ENCODE measurements at places on chromosomes 6 and 20. TPM values are rescaled to one million over a fixed set of nuclear protein-coding genes. Genes with fewer than 3 reads are reported as not detected.
A peak's percentile ranks its signal among the peaks of the same experiment; 100 is the strongest.

GRCh38 chr6:154292066-154292465, 64.5 kb downstream of the IPCEF1 start:
- no peak for DNase-seq

Gene RSPO4
- total RNA-seq, result not detected

DNA sequence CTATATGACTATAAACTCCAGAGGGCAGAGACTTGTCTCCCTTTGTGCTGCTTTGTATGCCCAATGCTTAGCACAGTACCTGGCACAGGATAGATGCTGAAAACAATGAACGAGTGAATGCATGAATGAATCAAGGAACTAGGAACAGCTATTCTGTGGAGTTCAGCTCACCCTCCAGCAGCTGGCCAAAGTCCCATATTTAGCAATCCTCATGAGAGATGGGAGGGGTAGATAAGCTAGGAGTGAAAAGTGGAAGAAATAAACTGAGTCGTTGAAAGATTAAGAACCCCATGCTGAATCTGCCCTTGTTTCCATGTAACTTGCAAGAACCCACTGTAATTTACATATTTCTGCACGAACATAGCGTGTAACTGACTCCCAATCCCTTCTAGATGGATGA, 106.5 kb downstream of the MAFB start:
- DNase-seq, result no peak

DNA sequence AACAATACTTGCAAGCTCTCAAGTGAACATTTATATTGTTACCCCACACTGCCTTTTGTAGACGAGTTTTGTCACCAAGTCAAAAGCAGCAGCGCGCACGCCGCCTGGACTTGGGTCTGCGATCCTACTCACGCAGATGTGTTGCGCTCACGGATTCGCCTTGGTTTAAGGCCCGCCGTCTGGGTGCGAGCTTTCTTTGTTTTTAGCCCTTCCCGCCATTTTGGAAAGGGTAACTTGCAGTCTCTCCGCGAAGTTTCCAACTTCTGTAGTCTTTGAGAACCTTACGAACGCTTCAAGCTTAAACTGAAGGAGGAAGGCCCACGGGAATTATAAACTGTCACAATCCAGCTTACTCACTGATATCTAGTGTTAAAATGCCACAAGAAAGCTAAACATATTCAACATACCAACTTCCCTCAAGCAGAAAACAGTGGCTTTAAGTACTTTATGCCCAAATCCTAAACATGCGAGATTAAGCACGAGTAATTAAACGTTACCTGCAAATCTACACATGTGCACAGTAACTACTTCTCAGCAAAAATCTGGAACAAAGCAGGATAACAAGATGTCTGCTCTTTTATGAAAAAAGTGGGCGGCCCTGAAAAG, 80.4 kb upstream of the BTN3A2 start:
- DNase-seq, result peak; percentile 58

Gene SGK2
- 8.2 TPM for total RNA-seq

DNA sequence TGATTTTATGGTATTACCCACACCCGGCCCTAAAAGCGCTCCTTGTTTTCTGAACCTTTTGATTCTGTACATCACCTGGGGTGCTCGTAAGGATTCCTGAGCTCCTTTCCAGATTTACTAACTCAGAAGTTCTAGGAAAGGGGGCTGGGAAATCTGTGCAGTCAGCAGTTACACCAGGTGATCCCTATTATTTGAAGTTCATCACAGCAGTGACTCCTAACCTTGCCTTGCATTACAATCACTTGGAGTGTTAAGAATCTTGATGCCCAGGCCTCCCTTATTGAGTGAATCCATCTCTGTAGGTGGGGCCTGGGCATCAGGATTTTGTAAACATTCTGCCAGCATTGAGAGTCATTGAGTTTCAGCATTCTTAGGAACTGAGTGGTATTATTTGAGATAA, 44.7 kb downstream of the BMP6 start:
- DNase-seq, result no peak

GRCh38 chr6:44972709-44973108, 355.4 kb upstream of the RUNX2 start:
- DNase-seq, result no peak

DNA sequence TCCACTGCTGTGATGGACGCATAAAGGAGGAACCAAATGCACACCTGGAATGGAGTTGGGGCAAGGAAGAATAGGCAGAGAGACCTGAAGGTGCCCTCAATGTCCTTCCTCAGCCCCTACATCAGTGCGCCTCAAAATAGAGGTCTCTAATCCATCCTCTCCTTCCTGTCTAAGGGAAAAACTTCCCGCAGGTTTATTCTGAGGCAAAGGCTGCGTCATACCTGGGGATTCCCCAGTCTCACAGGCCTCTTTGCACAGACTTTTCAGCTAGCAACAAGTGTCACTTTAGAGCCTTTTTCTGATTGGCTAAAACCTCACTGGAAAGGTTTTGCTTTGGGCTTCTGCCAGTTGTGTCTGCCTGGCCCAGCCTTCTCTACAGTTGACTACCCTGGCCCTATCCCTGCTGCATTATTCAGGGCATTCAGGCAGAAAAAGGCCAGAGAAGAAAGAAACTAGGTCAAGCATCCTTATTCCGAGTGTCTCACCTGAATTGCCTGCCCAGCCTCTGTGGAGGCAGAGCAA, 1.8 kb upstream of the HLA-DQB1 start:
- peak; percentile 48 for DNase-seq

Gene NELFCD
- total RNA-seq, result 78.7 TPM

Gene KCNS1
- total RNA-seq, result not detected

Gene MYH7B
- 0.73 TPM for total RNA-seq

Gene HTR1E
- total RNA-seq, result not detected

DNA sequence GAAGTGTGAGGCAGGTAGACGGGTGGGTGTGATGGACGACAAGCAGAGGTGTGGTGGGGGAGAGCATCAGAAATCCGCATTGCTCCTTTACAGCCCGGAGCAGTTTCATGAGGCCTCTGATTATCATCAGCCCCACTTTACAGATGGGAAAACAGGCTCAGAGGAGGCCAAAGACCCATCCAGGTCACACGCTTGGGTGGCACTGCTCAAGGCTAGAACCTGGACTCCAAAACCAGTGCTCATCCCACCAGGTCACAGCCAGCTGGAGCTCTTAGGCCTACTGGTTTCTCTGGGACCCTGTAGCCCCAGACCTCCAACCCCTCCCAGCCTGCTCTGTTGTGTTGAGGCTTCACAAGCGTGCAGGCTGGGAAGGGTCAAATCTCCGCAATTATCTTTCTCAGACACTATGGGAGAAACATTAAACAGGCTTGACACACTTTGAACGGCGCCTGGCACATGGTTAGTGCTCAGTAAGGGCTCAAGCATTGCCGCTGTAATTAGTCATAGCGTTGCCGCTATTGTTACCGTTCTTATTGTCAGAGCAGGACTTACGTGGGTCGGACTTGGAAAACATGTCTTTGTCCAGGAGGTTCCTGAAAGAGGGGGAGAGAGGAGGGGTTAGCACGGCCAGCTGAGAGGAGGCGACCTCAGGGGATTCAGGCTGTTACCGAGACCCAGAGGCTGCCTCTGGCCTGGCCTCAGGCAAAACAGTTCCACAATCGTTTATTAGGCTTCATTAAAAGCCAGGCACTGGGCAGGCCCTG, 16.6 kb downstream of the CPNE5 start:
- no peak for DNase-seq

DNA sequence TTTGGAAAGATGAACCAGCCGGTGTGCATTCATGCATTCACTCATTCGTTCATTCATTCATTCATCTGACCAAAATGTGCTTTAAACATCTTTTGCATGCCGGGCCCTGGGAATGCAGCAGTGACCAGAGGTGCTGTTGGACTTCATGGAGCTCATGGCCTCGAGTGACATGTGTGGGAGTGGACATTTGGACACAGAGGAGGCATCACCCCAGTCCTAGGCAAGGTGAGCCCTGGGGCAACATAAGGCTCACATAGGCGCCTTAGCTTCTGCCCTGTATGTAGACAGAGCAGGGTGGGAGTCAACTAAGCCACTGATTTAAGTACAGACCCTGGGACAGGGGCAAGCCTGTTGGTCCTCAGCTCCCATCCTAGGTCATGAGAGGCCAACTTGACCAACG, 71.6 kb downstream of the STK35 start:
- no peak for DNase-seq

GRCh38 chr20:63225082-63225454, 9.1 kb upstream of the YTHDF1 start:
- DNase-seq, result no peak

DNA sequence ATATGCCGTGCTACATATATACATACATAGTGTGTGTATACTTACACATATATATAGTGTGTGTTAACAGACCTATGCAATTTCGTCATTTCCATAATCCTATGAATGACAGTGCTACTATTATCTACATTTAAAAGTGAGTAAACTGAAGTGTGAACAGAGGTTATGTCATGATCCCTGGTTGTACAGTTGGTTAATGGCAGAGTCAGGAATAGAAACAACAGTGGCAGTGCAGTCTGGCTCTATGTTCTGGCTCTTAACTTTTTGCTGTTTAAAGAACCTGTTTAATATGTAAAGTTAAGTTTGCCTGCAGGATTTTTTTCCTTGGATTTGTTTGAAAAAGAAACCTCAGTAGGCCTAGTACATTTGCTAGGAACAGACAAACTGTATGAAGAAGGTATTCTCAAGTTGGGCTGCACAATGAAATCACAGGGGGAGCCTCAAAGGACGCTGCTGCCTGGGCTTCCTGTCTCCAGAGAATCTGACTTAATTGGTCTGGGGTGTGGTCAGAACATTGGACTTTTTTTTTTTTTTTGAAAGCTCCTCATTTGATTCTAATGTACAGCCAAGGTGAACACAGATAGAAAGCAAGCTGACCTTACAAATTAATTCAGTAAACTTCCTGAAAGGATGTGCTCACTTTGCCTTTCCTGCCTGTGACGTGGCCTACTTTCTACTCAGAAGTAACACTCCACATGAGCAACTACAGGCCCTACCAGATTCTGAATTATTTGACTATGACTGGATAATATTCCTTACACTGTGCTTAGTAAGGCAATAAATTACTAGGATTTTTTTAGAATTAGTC, 29.4 kb downstream of the PLCB1 start:
- DNase-seq, result no peak

- no peak for DNase-seq
Observed at GRCh38 chr20:7232796-7233195, 465.3 kb downstream of the BMP2 start.

GRCh38 chr6:21501021-21501354, 92.6 kb upstream of the SOX4 start:
- no peak for DNase-seq

DNA sequence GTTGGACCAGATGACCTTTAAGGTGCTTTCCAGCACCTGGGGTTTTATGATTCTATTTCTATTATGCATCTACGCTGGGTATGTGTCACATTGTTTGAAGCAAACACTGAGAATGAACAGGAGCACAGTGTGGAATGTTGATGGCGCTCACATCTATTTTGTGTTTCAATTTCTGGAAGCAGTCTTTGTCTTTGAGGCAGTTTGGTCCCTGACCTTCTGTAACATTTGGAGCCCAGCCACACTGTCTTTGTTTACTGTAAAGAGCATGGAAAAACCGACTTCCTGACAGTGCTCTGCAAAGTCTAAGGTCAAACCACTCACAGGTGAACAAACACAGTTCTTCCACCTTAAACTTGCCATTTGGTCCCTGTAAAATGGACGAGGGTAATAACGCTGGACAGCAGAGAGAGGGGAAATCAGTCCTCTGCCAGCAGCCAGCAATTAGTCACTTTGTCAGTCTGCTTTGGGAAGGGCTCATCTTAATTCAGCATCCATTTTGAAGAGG, 155.5 kb downstream of the PRL start:
- DNase-seq, result no peak

- no peak for DNase-seq
Observed at GRCh38 chr6:26009817-26010216, 47.2 kb downstream of the TRIM38 start.

DNA sequence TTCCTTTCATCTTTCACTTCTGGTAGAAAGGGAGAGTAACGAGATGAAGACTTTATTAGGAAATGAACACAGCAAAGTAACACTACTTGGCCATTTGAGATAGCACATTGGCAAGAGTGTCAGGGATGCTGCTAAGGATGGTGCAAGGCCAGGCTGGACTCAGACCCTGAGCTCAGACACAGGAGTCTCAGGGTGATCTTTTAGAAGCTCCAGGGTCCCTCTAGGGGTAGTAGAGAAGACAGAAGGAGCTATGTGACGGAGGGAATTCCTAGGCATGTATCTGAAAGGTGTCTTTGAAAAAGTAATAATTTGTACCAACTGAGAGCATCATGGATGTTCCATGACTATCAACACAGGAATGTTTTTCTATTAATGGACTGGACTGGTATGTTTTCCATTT, 436.5 kb downstream of the DHX35 start:
- no peak for DNase-seq

All from breast epithelium (tissue), 4 donors.